Ureter (tissue), 1 donor: ENCODE measurements at places on chromosomes 16 and 17.

DNA sequence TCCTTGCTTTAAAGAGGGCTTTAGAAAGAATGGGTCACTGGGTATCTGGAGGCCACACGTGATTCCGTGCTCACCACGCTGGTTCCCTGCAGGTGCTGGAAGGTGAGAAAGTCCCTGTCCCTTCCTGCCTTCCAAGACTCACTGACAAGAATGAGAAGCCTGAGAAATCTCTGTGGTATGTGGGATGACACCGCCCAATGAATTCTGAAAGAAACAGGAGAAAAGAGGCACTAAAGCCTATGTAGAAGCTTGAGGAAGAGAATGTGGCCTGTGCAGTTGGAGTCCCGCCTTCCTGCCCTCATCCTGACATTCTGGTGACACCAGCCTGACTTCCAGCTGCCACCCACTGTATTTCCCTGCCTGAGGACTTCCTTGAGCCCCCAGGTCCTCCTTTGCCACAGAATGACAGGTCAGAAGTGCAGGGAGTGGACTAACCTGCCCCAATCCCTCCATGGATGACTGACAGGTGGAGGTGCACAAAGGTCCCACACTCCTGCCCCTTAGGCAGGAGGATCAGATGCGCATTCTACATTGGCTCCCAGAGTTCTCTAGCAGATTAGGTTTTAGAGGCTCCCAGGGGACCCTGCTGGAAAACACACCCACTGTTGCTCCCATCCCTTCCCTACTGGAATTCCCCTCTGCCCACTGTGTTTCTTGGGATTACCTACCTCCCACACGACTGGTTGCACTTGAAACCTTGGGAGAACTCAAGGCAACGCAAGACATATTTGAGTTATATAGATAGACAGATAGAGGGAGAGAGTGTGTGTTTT lies 38.6 kb upstream of the TENT4B start:
- no peak for DNase-seq

DNA sequence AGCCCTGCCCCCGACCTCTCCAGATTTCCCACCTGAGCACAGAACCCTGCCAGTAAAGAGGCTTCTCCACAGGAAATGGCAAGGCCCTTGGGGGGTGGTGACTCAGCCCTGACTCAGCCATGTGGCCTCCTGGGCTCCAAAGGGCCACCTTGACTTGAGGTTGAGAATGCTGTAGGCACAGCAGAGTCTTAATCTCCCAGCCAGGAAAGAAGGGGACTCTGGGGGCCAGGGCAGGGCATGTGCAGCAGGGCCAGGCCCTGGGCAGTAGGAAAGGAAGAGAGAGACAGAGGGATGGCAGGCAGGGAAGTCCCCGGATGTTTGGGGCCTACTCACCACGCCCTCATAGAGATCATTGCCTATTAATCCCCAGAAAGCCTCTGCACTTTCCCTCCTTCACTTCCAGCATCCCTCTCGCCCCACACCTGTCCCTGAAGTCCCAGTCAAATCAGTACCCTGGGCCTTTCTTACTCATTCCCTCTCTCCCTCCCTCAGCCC lies 4.8 kb upstream of the ITGA3 start:
- no peak for DNase-seq

- no peak for DNase-seq
Observed at GRCh38 chr16:72066747-72067146, 3.7 kb downstream of the HPR start.

DNA sequence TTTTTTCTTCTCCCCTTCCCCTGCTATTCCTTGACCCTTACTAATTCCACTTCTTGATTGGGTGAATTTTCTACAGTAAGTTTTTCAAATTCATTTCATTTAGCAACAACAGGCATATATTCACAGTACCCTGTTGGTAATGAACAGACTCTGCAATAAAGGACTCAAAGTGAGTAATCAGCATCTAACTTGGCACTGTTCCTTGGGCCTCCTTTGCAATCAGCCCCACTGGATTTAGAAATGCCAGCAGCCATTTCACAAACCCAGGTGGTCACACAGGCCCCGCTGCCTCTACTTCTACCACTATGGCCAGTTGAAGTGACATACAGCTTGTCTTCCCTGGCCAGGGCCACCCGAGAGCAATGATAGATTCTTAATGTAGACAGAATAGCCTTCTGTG lies 113.8 kb downstream of the CYB561 start:
- no peak for DNase-seq

DNA sequence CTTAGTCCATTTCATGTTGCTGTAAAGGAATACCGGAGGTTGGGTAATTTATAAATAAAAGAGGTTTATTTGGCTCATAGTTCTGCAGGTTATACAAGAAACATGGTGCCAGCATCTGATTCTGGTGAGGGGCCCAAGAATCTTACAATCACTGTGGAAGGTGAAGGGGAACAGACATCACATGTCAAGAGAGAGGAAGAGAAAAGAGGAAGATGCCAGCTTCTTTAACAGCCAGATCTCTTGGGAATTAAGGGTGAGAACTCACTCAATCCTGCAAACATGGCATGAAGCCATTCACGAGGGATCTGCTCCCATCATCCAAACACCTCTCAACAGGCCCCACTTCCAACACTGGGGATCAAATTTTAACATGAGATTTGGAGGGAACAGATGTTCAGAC lies 49.5 kb downstream of the BMERB1 start:
- no peak for DNase-seq

- no peak for DNase-seq
Observed at GRCh38 chr17:68613739-68614298, 12.7 kb upstream of the FAM20A start.

- no peak for DNase-seq
Observed at GRCh38 chr17:82332669-82333278, 792 bp downstream of the SECTM1 start.

GRCh38 chr17:79023886-79024771 lies at the start of gene C1QTNF1:
TSS of gene C1QTNF1 (plus strand) at chr17:79024169. CDS start at chr17:79043969, 19,800 bp downstream.
- no peak for DNase-seq

- DNase-seq = no peak
Observed at GRCh38 chr16:726188-726437, 130 bp downstream of the CCDC78 start.
